ENCODE measurements at places on chromosomes 5 and 9.

GRCh38 chr5:143063175-143063970, 293.2 kb downstream of the ARHGAP26 start:
- DNase-seq, result peak; percentile 86

DNA sequence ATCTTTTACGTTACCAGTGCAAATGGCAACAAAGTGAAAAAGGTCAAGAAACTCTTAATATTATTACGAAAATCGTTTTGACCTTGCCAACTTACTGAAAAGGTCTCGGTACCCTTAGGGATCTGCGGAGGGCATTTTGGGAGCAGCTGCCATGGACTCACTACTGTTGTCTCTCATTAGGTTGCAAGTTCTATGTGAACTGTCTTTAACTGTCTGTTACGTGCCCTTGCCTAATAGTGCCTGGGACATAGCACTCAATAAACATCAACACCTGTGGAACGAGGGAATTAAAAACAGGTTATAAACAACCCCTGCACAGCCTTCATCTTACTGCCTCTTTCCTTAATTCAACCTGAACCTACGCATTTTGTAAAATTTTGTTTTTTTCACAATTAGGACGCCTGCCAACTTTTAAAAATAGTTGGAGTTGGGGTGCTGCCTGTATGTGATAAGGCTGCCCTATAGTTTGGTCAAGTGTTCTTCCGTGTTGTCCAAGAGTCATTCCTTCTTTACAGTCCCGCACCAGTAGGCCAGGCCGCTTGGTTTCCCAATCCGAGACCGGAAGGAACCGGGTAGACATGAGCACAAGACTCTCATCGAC, 527 bp upstream of the SREK1 start:
- DNase-seq, result no peak

DNA sequence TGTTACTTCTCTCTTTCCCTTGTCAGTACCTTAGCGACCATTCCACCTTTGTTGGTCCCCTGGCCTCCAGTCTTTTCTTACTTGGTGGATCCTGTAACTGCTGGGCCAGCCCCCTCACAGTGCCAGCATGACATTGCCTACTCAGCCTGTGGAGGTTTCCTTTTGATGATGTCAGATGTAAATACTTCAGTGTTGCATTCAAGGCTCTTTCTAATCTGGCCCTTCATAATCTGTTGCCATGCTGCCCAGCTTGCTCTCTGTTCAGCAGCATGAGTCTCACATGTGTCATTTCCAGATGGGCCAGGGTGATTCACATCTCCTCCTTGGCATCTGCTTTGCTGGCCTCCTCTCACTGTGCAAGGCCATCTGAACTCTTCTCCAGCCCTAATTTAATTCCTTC, 57.1 kb downstream of the MAST4 start:
- DNase-seq, result no peak

DNA sequence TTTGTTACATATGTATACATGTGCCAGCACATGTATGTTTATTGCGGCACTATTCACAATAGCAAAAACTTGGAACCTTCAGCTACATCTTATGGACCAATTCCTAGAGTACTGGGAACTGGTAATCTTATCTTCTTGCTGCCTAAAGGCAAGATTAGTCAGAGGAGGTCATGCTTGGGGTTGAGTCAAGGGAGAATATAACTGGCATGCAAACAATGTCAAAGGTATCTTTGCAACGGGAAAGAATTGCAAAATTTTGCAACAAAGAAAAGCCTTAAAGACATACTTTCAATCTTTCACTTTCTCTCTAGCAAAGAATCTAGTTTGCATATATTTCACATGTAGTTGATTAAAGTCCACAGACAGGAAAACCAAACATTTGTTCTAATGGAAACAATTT, 145.2 kb downstream of the EDIL3 start:
- peak; percentile 46 for DNase-seq

- no peak for DNase-seq
Measured at GRCh38 chr5:82426464-82427154, 148.5 kb upstream of the RPS23 start.

GRCh38 chr5:134606726-134607125, 25.9 kb downstream of the SAR1B start:
- no peak for DNase-seq

DNA sequence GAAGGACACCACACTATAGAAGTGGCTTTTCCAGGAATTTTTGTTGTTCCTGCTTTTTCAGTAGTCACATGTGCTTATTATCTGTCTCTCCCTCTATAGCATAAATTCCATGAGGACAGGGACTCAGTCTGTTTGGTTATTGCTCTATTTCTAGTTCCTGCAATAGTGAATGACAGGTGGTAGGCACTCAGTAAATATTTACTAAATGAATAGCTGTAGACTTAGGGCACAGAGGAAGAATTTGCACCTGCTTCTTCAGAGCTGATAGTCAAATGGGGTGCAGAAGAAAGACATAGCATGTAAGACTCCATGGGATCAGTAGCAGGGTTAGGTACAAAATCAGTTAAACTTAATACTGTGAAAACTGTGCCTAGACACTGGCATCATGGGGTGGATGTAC, 580.2 kb downstream of the CCDC171 start:
- DNase-seq, result no peak

GRCh38 chr5:123350742-123351141, 72.5 kb downstream of the CEP120 start:
- DNase-seq, result no peak

- DNase-seq, result no peak
Measured at GRCh38 chr9:35293376-35293964, 131.7 kb downstream of the UNC13B start.

DNA sequence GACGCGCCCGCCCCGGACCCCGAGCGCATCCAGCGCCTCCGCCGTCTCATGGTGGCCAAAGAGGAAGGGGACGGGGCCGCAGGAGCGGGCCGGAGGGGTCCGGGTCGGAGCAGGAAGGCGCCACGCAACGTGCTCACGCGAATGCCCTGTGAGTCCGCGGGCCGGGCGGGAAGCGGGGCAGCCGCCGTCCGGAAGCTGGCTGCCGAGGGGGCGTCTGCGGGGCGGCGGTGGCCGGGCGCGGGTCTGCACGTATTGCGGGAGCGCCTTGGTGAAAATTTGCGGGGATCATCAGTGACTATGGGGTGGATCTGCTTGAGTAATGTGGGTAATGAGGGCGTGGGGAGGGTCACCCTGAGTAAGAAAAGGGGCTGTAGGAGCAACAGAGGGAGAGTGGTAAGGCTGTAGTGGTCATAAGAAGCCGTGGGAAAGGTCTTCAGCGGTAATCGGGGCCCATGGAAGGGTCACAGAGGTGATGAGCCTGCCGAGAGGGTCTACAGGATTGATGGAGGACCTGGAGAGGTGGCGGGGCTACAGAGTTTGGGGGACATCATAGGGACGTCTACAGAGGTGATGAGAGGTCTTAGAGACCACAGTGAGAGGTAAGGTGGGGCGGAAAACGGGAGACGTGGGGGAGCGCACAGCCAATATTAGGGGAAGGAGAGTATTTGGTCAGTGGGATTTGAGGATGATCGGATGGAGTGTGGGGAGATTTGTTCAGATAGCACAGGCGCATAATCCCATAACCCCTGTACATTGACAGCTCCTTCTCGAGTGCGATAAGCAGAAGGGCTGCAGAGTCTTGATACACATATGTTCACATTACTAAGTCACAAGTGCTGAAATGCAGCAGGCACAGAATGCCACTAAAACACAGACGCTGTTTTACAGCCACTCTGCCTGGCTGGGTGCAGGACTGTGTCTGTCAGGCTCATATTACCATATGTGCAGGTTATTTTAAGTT, 819 bp downstream of the LSM11 start:
- peak; percentile 25 for DNase-seq

GRCh38 chr5:22514231-22514630, 338.9 kb downstream of the CDH12 start:
- DNase-seq, result no peak

GRCh38 chr5:151239237-151239861, 13.6 kb upstream of the GM2A start:
- peak; percentile 79 for DNase-seq

- no peak for DNase-seq
Measured at GRCh38 chr9:4630836-4631235, 31.3 kb upstream of the PLPP6 start.

GRCh38 chr9:107484117-107484723, 5.3 kb downstream of the KLF4 start:
- peak; percentile 85 for DNase-seq

DNA sequence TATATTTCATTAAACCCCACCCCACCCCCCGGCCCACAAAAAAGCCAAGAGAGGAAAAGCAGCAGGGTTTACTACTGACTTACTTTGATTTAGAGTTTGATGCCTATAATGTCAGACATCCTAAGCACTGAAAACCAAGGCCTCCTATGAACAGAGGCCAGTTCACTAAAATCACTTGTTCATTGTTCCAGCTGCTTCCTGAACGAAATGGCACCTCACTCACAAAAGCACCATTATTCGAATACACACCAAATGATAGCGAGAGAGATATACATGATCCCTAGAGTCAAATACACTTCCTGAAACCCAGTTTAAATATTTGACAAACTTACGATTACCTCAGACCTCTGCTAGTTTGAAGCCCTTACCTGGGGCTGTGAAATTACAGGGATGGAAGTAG, 66.6 kb downstream of the LPAR1 start:
- DNase-seq, result no peak

DNA sequence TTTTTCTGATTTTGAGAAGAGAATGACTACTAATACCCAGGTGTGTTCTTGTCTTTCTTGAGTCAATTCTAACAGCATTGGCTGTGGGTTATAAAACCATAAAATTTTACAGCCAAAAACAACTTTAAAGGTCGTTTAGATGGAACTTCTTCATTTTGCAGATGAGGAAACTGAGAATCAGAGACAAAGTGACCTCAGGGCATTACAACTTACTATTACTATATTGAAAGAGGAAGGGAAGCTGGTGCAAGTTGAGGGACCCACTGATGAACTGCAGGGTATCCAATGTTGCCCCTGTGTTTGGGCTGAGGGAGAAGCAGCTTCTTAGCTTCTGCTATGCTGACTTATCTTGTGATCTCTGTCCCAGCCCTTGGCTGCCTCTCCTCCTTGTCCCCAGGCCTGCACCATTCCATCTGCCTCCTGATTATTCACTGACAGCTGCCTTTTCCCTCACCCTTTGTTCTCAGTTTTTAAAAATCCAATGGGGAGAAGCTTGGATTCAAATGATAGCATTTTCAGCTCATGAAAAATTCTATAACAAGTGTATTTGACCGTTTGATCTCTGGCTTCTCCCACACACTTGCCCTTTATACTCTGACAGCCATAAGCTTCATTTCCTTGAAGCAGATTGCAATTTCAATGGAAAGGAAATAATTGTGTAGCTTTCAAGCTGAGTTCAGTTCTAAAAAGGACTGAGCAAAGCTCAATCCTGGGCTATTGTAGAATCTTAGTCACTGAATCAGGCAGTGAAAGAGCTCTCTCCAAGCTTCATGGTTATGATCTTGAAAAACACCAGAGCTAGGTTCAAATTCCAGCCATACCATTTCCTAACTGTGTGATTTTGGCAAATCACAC, 68.5 kb downstream of the TMC1 start:
- DNase-seq, result no peak

- no peak for DNase-seq
Measured at GRCh38 chr5:24535646-24536045, 109.1 kb downstream of the CDH10 start.

DNA sequence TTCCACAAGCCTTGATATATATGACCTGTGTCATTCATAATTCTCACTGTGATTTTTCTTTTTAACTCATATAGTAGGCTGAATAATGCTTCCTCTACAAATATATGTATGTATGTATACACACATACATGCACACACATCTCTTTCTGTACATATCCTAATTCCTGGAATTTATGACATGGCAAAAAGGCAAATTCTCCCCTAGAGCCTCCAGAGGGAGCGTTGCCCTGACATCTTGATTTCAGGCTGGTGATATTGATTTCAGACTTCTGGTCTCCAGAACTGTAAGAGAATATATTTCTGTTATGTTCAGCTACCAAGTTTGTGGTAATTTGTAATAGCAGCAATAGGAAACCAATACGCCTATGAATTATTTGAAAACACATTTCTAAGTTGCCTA, 166.6 kb upstream of the GAS1 start:
- no peak for DNase-seq

DNA sequence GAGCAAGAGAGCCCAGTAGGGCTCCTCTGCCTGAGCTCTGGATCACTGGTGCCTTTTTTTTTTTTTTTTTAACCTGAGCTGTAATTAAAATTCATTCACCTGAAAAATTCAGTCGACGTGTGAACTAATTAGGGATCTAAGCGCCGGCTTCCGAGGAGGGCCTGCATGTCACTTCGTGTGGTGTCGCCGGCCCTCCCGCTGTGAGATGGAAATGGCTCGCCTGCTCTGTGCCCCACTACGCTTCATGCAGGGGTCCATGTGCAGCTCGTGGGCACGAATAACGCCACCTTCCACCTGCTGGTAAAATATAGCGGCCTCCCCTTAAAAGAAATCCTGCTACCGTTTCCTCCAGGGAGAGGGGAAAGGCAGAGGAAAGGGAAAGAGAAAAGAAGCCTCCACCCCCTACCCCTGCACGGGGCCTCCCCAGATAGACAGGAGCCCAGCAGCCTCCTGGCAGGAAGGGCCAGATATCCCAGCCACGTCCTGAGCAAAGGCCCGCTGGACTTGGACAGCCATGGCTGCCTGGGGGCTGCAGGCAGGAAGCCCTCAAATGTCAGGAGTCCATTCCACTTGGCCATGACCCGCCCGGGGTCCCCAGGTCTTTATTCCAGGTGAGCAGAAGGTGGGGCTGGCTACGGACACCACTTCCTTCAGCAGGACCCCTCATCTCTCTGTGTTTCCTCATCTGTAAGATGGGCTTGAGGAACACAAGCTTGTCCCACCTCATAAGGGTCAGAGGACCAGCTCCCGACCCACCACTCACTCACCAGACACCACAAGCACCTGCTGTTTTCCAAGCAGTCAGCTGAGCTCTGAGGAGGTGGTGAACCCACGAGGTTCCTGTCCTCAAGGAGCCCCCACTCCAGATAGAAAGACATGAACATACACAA, 38.2 kb upstream of the ZNF354A start:
- DNase-seq, result no peak
